Temporal lobe (tissue), 4 donors: ENCODE measurements at places on chromosomes 5 and 9. TPM values are rescaled to one million over a fixed set of nuclear protein-coding genes. Genes with fewer than 3 reads are reported as not detected.

Gene FAM221B
- total RNA-seq, result not detected

Gene ARID3C
- total RNA-seq, result not detected

Gene TAF1L
- total RNA-seq, result 0.25 TPM

Gene DNAJC18
- total RNA-seq, result 45.2 TPM

Gene CSF1R
- total RNA-seq, result 6.4 TPM

Gene SLC45A2
- total RNA-seq, result 0.49 TPM

Gene OR1Q1
- total RNA-seq, result not detected

Gene CDC37L1
- 24.1 TPM for total RNA-seq

Gene TXNDC8
- total RNA-seq, result not detected

Gene SLC4A9
- under 0.01 TPM for total RNA-seq

Gene SMAD5
- total RNA-seq, result 23.6 TPM

Gene AK1
- 25.3 TPM for total RNA-seq

Gene SMIM23
- not detected for total RNA-seq

Gene HTR4
- total RNA-seq, result 0.49 TPM

Gene CCNJL
- total RNA-seq, result 2.2 TPM

Gene TAF11L5
- not detected for total RNA-seq

Gene NRARP
- total RNA-seq, result 2.7 TPM

Gene PPP3R2
- total RNA-seq, result under 0.01 TPM

Gene EGR1
- total RNA-seq, result 3.2 TPM

Gene AIF1L
- total RNA-seq, result 14.0 TPM

Gene TEX53
- total RNA-seq, result not detected

Gene BNIP1
- 10.1 TPM for total RNA-seq

Gene SNCAIP
- total RNA-seq, result 41.1 TPM

Gene PCDHB16
- total RNA-seq, result 6.4 TPM

Gene EPB41L4A
- 15.0 TPM for total RNA-seq

Gene PDLIM4
- total RNA-seq, result 6.9 TPM

Gene NME5
- 11.8 TPM for total RNA-seq

Gene C9orf50
- total RNA-seq, result not detected

Gene NUTM2G
- total RNA-seq, result not detected

Gene ERP44
- 21.9 TPM for total RNA-seq

Gene OR2Y1
- not detected for total RNA-seq

Gene PRDM9
- total RNA-seq, result not detected

Gene AGXT2
- total RNA-seq, result not detected

Gene C9orf153
- 0.25 TPM for total RNA-seq

Gene C5orf58
- not detected for total RNA-seq

Gene MXD3
- 3.0 TPM for total RNA-seq

Gene UBE2R2
- total RNA-seq, result 29.0 TPM

Gene PCDHAC1
- total RNA-seq, result 28.3 TPM

Gene SLC6A7
- 1.5 TPM for total RNA-seq
